ENCODE measurements at places on chromosomes 11 and 22.

DNA sequence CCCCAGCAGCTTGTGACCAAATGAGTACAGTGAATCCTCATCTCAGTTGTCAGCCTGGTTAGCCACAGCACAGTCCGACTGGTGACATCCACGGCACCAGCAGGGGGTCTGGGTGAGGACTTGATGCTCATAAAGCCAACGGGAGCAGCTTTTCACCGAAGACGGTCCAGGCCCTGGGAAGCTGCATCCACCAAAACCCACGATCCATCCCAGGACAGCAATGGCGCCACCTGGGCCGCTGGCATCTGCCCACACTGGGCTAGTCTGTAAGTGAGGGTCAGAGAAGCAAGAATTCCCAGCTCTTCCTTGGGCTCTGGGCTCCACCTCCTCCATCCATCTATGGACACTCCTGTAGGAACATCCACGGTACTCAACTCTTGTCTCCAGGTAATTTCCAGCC is 25.1 kb upstream of the FXYD6 start:
- DNase-seq: no peak

GRCh38 chr11:62104816-62105653 is 18.8 kb upstream of the INCENP start:
- peak; percentile 61 for DNase-seq

DNA sequence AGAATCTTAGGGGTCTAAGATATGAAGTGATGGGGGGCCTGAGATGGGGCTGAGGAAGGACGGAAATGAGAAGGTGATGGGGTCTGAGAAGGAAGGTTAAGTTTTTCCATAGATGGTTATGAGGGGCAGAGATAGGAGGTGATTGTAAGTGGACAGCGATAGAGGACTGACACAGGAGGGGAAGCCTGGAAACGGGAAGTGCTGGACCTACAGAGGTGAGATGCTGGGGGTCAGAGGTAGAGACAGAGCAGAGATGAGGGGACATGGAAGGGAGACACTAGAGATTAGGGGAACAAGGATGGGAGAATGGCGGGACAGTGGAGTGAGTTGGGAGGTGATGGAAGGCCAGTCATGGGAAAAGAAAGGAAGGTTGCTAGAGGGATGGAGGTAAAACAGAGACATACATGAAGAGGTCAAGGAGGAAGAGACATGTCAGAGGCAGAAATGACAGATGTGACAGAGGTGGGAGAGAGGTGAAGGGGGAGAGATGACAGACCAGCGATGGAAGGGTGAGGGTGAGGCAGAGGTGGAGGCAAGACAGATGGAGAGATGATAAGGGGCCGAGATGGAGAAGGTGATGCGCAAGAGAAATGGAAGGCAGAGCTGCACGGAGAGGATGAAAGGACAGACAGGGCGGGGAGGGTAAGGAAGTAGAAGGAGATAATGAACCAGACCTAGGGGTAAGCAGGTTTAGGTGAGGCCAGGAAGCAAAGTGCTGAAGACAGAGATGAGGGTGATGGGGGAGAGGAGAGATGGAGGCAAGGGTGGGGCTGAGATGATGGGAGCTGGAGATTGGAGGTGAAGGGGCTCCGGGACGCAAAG is 50.8 kb downstream of the SLC22A12 start:
- DNase-seq: no peak

DNA sequence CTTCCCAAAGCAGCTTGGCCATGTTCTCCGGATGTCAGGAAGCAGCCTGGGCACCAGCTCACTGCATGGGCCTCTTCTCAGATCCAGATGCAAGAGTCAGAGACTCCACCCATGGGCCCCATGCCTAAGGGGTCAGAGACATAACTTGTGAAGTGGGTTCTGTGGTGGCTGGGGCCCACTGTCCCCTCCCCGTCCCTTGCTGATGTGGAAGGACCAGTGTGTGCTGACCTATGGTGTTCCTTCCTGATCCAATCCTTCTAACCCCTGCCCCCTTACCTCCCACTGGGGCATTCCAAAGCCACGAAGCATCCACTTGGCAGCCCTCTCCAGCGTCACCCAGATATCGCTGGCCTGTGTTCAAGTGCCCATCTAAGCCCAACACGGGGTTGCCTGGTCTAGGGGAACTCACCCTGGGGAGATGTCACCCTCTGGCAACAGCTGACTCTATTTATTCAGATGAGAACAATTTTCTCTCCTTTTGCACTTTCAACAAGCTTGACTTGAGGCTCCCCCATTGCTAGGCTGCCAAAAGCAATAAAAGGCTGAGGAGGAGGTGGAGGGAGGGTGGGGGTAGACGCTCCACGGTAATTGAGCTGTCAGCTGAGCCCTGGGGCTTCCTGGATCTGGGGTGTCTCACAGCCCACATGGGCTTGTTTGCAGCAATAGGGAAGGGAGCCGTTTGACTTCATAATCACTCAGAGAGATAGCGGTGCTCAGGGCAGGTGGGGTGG is 158.5 kb downstream of the ADAMTS15 start:
- no peak for DNase-seq

GRCh38 chr11:60966890-60967289 is 4.6 kb upstream of the CD6 start:
- DNase-seq: no peak
